ENCODE measurements at places on chromosomes 6 and 20.

GRCh38 chr6:118372413-118372812 is 175.7 kb upstream of the PLN start:
- no peak for DNase-seq

DNA sequence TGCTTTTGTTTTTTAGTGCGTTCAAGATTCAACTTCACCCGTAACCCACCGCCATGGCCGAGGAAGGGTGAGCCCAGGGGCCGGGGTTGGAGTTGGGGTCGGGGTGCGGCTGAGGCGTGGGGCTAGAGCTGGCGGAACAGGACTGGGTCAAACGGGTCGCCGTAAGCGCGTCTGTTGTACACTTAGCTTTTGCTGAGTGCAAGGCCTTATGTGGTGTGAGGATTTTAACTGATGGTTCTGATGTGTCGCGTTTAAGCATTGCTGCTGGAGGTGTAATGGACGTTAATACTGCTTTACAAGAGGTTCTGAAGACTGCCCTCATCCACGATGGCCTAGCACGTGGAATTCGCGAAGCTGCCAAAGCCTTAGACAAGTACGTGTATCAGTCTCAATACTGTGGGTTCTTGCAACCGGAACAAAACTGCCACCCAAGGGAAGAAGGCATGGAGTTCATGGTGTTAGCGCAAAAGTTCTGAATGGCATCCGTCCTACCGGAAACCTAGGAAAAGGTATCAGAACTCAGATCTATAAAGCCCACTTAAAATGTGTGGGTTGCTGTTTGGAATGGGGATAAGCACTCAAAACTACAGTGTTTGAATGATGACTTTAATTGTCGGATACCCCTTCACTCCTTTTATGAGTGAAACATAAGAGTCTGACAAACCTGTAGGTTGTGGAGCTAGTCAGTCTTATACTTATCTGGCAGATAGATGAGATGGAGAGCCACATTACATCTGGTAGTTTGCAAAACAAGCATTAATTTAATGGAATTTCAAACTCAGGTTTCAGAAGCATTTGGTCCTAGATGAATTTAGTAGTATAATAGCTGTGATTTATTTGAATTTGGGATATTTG is 574 bp downstream of the RPS12 start:
- DNase-seq: peak; percentile 56

DNA sequence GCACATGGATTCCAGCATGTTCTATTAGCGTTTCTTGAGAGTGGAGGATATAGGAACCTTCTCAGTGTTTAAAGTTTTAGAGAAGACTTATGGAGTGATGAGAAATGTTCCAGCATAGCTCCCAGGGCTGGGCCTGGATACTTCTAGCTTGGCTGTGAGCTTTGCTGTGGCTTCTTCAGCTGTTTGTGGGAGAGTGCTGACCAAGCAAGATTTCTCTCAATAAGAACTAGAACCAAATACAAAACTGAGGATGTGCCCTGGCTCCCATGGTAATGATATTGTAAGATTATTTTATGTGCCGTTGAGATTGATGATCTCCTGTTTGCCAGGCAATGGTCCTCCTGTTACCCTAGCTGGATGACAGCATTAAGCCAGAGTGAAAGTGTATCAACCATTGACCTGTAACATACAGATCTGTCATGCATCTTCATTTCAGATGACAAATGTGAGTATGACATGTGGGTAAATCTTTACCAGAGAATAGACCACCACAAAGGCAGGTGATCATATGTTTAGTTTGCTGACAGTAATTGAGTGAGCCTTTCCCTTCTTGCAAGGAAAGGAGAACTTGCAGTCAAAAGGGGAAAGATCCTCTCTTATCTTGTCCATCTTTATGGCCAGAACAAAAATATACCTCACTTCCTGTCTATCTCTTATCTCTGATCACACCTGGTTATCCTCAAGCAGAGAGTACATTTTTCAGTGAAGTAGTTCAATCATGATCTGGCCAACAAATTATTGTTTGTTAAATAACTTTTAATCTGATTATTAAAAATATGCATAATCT is 180.1 kb downstream of the SLC24A3 start:
- DNase-seq: no peak

- no peak for DNase-seq
These were observed 381.1 kb downstream of the TFAP2B start for GRCh38 chr6:51199733-51200260.

DNA sequence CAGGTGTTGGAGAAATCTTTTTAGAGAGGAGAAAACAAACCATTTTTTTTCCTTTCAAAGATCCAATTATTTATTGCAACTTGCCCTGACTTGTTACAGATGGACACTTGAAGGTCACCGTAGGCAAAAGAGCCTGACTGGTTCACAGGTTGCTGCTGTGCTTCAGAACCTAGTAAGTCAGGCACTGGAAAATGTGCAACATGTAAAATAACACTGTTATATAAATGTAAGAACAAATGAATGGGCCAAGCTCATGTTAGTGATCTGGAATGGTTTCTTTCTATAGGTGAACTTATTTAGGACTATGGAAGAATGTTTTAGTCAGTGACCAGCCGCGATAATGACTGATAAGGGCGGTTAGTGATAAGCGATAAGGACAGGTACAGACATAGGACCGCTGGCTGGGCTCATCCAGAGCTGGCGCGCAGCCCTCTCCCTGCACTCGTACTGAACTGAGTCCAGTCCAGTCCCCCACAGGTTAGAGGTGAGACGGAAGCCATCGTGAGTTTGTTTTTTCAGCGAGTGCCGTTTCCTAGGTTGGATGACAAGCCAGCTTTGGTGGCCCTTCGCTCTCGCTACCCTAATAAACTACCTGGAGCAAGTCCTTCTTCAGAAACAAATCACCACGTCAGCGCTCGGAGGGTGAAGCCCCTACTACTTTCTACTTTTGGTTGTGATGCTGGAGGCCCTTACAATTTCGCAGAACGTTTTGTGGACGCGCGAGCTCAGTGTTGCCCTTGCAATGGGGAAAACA is 94.4 kb upstream of the PRDM1 start:
- DNase-seq: no peak

- DNase-seq: no peak
These were observed 161.5 kb upstream of the POU3F2 start for GRCh38 chr6:98672681-98673475.

- no peak for DNase-seq
These were observed 71.6 kb upstream of the CD93 start for GRCh38 chr20:23157734-23158133.
